ENCODE measurements at places on chromosomes 7 and 10.
A peak's percentile ranks its signal among the peaks of the same experiment; 100 is the strongest.

DNA sequence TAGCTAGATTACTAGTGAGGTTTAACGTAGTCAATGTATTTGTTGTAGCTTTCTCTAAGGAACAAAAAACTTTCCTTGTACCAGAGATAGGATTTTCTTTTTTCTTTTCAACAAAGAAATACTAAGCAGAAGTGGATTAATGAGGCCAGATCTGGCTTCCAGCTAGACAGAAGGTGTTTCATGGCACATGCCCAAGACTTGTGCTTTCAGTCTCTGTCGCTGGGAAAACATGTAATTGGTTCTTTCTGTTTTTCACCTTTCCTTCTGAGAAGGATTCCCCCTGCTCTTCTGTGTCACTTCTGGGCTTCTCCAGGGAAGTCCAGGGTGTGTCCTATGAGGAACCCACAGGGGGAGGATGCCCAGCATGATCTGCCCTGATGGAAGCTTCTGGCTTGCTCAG, 492.2 kb downstream of the CCSER2 start:
- peak; percentile 14 for DNase-seq

- no peak for DNase-seq
Measured at GRCh38 chr7:1042492-1042833, 1.9 kb upstream of the GPR146 start.

GRCh38 chr10:89373916-89374711, 3.7 kb upstream of the IFIT1B start:
- no peak for DNase-seq

GRCh38 chr7:72035266-72035665, 376.9 kb downstream of the CALN1 start:
- no peak for DNase-seq

- DNase-seq = no peak
Measured at GRCh38 chr7:47332213-47332612, 249.7 kb downstream of the TNS3 start.

GRCh38 chr7:33692956-33693355, 212.4 kb upstream of the BMPER start:
- no peak for DNase-seq

DNA sequence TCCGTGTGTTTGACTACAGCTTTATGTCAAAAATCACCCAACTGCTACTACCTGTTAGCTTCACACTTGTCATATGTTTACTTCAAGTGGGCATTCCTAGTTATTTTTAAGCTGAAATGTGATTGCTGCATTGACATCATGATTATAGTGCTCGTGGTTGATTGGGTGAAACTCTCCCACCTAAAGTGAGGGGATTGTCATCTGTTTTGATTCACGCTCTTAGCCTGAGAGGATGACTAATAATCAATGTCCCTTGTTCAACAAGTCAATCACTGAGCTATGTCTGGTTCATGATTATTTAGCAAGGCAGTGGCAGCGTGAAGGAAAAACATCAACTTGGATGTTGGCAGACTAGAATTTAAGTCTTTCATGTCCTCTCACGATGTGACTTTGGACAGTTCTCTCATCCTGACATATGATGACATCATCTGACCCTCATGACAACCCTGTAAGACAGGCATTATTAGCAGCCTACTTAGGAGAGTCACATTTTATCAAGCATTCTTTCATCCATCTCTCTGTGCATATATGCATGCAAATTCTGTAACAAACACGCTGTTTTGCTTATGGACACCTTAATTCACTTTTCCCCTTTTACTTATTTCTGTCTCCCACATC, 352.6 kb upstream of the ZMIZ1 start:
- DNase-seq = no peak

DNA sequence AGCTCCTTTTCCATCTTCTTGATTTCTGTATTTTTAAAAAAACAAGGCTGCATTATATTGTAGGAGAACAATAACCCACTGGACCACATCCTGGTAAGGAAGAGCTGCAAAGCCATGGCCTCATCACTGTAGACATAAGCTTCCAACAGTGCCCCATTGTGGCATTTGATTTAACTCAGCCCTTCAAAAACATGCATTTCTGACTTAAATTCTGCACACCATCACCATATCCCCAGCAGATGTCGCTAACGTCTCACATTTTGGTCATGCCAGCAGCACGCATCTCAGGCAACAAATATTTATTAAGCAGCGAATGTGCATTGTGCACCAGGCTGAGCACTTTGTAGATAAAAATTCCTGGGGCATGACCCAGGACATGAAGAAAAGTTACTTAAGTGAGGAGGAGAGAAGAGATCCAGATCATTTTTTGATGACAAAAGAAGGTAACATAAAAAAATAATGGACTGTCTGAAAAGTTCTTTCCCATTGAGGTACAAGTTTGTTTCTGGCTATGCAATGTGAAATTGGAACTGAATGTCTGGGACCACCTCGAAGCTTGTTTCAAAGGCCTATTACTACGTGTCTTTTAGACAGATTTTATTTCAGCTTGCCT, 164.6 kb upstream of the CDCA7L start:
- peak; percentile 67 for DNase-seq

- no peak for DNase-seq
Measured at GRCh38 chr7:77985974-77986339, 187.4 kb downstream of the PHTF2 start.

DNA sequence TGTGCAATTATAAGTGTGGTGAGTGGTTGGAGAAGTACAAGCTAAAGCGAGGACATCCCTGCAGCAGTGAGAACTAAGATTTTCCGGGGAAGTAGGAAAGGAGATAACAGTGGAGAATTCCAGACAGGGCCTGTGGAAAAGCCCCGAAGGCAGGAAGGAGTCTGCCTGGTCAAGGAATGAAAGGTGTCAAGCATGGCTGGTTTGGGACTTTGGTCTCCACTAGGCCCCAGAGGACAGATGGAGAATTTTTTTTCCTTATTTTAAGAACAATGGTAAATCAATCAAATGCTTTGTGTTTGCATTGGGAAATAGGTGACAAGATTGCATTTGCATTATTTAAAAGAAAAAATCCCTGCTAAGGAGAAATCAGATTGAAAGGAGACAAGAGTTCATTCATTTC, 3.2 kb upstream of the CEP55 start:
- DNase-seq = no peak

DNA sequence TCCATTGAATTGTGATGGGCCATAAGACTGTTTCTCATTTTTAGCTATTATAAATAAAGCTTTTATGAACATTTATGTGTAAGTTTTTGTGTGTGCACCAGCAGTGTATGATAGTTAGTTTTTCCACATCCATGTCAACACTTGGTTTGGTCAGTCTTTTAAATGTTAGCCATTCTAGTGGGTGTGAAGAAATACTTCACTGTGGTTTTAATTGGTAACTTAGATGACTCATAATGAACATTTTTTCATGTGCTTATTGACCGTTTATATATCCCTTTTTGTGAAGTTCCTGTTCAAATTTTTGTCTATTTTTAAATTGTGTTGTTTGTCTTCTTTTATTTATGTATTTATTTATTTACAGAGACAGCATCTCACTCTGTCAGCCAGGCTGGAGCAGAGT, 23.6 kb upstream of the PDK4 start:
- no peak for DNase-seq

GRCh38 chr10:14293526-14293925, 37.2 kb downstream of the FRMD4A start:
- no peak for DNase-seq

DNA sequence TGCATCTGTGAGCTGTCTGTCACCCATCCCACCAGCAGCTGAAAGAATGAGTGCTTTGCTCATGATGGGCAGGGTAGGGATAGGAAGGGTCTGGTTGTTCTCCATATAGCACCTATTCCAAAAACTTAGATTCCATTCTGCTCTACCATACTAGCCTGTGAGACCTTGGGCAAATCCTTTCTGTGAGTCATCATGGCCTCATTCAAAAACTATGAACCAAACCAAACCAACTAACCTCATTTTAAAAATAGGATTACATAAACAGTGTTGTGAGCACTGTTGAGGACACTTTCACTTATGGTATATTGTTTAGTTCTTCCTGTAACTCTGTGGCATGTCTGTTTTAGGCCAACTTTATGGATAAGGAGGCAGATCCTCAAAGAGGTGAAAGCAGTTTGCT, 30.9 kb upstream of the STEAP4 start:
- no peak for DNase-seq

- DNase-seq = no peak
Measured at GRCh38 chr7:68306692-68307107, 1291.6 kb upstream of the AUTS2 start.

DNA sequence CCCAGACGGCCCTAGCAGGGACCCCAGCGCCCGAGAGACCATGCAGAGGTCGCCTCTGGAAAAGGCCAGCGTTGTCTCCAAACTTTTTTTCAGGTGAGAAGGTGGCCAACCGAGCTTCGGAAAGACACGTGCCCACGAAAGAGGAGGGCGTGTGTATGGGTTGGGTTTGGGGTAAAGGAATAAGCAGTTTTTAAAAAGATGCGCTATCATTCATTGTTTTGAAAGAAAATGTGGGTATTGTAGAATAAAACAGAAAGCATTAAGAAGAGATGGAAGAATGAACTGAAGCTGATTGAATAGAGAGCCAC, 184 bp downstream of the CFTR start:
- DNase-seq = no peak

GRCh38 chr7:43058271-43059066, 54.0 kb upstream of the HECW1 start:
- DNase-seq = no peak

GRCh38 chr7:2843711-2844152, 376 bp downstream of the GNA12 start:
- DNase-seq = no peak

DNA sequence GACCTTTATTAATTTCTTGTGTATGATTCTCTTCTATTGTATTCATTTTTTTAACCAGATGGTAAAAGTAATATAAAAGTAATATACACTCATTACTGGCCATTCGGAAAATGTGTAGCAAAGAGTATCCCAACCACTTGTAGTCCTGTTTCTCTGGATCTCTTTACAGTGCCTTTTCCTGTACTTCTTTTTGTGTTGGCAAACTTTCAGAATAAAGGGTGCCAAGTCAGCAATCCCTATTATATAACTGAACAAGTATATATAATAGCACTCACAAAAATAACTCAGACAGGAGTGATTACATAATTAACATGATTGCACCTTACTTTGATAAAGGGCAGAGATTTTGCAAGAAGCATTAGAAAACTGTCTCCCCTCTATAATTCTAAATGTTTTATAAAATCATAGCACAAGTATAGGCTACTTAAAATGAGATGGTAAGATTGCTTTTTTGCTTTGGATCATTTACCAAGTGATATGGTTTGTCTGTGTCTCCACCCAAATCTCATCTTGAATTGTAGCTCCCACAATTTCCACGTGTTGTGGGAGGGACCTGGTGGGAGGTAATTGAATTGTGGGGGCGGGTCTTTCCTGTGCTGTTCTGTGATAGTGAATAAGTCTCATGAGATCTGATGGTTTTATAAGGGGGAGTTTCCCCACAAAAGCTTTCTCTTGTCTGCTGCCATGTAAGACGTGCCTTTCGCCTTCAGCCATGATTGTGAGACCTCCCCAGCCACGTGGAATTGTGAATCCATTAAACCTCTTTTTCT, 41.5 kb upstream of the EPC1 start:
- DNase-seq = no peak

GRCh38 chr7:115356139-115356746, 434.3 kb downstream of the MDFIC start:
- DNase-seq = no peak

DNA sequence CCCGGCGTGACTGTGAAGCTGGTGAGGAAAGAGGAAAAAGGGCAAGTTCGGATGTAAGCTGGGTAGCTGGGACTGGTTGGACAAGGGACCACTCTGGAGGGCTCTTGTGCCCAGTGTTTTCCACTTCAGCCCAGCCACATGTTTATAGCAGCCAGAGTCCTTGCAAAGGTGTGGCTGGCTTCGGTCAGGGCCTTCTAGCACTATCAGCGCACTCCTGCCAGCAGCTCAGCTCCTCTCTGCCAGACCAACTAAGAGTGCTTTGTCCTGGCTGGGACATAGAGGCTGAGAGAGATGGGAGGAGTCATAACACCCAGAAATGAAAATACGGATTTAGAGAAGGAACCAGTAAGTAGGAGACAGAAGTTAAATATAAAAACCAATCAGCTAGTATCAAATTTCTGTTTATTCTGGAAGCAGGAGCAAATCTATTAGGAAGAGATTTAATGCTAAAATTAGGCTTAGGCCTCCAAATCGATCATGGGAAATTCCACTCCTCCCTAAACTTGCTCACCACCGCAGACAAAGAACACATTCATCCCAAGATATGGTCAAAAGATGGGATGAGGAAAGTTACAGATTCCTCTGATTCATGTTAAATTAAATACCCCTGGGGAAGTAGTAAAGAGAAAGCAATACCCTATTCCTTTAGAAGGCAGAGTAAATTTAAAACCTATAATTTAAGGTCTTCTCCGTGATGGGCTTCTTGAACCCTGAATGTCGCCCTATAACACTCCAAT, 135.0 kb downstream of the RALA start:
- no peak for DNase-seq

DNA sequence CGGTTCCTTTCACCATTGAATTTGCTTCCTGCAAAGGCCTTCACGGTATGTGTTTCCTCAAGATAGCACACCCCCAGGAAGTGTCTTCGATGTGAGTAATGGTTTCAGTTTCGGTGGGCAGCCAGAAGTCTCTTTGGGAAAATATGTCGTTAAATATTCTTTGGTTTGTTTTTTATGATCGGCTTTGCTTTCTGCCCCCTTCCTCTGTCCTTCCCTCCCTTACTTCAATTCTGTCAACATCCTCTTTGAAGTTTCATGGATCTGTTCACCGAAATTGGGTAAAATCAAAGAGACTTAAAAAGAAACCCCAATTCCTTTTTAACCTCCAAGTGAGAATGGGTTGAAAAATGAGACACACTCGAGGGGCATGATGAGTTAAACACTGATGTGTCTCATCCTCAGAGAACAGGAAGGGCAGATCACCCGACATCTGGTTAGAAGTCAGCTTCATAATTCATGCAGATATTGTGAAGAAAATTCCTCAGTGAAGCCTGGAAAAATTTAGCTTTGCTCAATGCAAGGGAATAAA, 170.8 kb upstream of the HABP2 start:
- DNase-seq = no peak

GRCh38 chr10:125134916-125135770, 25.2 kb downstream of the CTBP2 start:
- no peak for DNase-seq

DNA sequence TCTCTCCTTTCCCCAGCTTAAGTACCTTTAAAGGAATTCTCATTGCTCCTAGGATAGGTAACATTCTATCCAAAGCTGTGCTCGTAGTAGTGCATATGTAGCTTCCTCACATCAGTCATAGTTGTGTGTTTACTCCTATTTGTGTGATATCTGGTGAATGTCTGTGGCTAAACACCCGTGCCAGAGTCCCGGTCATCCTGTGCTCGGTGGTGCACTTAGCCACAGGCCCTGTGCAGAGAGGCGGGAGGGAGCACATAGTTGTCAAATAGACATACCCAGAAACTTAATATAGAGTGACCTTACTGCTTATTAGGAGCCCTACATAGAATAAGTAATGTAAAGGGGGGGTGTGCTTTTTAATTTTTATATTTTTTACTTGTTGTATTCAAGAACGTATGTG, 76.6 kb downstream of the RBM33 start:
- no peak for DNase-seq

DNA sequence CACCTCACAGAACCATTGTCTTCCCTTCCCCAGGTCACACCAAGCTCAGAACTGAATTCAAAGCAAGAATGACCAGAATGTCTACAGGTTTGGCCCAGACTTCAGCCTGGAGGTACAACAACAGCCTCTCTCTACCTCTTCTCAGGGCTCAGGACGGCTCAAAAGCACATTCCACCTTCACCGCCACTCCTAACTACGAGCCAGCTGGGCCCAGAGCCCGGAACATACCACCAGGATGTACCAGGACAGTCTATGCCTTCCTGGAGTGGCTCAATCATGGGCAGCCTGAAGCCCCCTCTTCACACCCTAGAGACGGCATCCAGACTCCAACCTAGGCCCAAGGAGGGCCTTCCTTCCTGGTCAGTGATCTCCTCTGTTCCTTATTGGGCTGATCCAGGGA, 41.6 kb downstream of the ANXA8 start:
- no peak for DNase-seq
